Activated naive CD8-positive, alpha-beta T cell treated with anti-CD3 and anti-CD28 coated beads for 36 hours (primary cell): ENCODE measurements at places on chromosomes 6 and 20.

DNA sequence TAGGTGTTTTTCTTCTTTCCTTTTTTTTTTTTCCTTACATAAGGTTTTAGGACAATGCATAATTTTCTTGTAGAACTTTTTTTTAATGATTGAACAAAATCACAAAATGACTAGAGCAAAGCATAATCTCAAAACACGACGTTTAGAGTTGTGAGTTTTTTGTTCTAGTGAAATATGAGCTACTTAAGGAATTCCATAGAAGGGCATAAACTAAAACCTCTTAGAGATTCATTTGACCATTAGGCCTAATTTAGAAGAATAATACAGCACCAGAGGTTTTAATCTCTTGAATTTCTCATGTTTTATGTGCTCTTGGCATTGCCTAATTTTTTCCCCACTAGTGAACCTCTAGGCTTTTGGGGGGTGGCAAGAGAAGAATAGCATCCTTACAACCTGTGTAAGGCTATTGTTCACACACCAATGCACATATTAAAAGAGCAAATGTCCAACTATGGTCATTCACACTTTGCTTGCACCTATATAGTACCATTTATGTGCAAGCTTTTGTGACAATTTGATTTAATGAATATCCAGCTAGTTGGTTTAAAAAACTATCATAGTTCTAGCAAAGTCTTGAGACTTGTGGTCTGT is 44.6 kb downstream of the HMGN3 start:
- DNase-seq = no peak

DNA sequence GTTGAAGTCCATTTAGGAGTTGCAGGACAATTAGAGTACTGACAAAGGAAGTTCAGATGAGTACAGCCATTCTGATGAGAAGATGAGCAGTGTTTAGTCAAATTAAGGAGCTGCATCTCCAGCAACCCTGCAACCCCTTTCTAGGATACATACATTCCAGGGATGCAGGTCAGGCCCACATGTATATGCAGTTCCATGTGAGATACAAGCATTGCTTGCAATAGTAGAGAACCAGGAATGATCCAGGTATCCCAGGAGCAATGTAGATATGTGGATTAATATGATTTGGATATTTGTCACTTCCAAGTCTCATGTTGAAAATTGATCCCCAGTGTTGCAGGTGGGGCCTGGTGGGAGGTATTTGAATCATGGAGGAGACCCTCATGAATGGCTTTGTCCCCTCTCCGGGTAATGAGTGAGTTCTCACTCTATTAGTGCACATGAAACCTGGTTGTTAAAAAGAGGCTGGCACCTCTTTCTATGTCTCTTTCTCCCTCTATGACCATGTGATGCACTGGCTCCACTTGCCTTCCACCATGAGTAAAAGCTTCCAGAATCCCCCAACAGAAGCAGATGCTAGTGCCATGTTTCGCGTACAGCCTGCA is 6.4 kb downstream of the HLA-DPA1 start:
- no peak for DNase-seq

GRCh38 chr6:163404825-163405265 is 9.7 kb upstream of the QKI start:
- no peak for DNase-seq

DNA sequence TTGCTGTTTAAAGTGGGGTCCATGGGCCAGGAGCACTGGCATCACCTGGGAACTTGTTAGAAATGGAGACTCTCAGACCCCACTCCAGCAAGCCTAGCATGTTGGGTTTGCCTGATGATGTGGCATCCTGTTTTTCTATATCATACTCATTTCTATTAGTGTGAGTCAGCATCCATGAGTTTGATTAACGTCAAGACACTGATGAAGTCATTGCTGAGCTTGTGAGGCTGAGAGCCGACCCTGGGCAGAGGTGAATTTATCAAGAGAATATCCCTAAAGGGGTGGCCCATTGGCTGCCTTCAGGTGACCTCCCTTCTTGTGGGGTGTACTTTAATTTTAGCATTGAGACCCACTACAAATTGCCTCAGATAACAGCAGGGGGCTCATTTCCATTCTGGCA is 43.4 kb upstream of the RNF144B start:
- DNase-seq = no peak

GRCh38 chr6:56652994-56653393 is 10.3 kb upstream of the DST start:
- DNase-seq = no peak

- DNase-seq = no peak
Observed at GRCh38 chr6:164230259-164230658, 815.7 kb downstream of the QKI start.

DNA sequence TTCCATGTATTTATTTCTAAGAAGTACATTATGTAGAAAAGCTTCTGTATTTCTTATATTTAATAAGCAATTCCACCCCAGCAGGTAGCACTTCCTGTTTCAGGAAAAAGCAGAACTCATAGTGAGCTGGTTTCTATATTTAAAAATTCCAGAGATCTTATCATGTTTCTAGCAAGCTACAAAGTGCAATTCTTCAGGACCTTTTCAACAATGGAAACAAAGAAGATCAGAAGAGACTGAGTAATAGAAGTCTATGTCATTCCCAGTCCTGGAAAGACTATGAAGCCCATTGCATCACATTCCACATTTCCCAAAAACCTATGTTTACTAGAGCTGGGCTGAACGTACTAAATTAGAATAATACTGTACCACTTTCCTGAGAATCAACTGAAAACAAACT is 302.6 kb upstream of the NRSN1 start:
- DNase-seq = no peak

DNA sequence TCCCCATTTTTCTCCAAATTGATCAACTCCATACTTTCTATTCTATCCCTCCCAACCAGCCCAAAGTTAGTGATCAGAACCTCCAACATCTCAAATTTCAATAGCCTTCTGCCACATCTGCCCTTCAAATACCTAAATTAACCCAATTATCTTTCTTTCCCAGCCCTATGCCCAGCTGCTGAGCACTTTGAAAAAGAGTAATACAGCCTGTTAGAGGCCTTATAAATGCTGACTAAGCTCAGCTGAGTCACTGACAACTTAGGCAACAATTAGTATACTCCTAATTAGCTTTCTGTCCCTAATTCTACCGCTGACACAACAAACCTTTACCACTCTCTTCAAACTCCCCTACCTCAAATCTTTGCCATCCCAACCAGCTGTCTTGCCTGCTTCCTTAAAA is 23.5 kb downstream of the RUNX2 start:
- DNase-seq = no peak

- no peak for DNase-seq
Observed at GRCh38 chr6:33758815-33759216, 12.1 kb upstream of the IP6K3 start.

GRCh38 chr6:108742041-108742440 is 106.2 kb upstream of the ARMC2 start:
- DNase-seq = no peak

DNA sequence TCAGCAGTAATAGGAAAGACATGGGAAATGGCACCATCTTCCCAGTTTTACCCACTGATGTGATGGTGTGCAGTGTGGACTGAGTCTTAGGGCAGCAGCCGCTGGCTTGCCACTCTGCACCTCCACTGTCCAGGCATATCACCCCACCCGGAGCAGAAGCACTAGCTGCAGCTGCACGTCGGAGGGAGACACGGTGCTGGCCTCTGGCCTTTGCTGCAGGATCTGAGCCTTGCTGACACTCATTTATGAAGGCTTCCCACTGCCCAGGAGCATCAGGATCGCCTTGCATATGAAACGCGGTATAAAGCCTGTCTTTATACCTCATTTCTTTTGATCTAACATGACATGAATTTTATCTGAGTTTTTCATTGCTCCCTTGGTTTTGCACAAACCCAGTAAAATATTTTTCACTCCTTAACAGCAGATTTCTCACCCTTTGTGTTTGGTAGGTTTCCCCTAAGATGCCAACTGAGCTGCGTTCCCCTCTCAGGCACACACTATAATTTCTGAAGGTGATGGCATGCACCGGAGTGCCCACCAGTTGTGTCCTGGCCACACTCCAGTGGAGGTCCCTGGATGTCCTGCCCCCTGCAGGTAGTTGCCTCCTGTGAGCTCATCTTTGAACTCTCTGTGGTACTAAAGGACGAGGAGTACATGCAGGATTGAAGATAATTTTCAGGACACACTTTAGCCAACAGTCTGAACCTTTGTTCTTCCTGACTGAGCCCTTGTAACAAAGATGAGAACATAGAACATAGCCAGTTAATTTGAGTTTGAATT is 9.0 kb upstream of the EXOC2 start:
- no peak for DNase-seq

DNA sequence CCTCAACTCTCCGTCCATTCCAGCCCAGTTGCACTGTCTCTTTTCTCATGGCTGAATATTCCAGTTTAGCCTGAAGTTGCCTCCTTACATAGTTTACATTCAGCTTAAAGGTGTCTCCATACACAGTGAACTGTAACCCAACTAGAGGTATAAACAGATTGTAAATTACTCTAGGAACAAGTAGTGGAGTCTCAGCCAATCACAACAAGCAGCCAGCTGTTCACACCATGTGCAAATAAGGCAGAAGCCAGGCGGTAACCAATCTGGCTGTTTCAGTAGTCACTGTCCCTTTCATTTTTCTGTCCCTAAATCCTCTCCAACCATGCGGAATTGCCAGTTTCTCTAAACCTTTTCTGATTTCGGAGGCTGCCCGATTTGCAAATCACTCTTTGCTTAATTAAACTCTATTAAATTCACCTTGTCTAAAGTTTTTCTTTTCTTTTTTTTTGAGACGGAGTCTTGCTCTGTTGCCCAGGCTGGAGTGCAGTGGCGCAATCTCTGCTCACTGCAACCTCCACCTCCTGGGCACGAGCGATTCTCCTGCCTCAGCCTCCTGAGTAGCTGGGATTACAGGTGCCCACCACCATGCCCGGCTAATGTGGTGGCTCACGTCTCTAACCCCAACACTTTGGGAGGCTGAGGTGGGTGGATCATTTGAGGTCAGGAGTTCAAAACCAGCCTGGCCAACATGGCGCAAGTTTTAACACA is 37.6 kb upstream of the GFOD1 start:
- DNase-seq = no peak

DNA sequence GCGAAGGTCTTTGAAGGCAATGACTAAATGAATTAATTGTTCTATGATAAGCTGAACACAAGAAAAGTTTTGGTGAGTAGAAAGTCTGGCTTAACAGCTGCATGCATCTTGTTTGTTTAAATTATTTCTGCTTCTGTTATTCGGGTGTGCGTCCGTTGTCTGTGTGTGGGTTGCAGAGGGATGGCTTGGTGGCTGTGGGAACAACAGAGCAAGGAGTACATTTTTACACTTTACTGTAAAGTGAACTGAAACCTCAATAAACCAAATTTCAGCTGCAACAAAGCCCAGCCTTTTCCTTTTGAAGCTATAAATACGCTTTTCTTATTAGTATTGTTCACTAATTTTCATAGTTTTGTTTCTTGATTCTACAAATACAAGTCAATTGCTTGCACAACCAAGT is 3.5 kb upstream of the LAMP5 start:
- DNase-seq = no peak

DNA sequence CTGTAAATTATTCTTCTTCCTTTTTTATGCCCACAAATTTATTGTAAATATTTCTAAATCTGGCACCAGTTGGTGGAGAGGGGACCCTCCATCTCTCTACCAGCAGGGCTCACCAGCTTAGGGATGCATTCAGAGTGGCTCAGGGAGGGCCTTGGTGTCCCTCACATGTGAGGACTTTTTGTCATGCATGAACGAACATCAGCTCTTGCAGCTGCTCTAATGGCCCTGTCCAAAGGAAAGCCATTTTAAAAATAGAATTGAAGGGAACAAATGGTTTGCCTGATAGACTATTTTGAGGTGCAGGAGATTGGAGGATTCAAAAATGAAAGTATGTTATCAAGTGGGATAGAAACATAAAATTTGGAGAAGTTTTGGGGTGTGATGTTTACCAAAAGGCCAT is 37.5 kb upstream of the KLHL31 start:
- no peak for DNase-seq

DNA sequence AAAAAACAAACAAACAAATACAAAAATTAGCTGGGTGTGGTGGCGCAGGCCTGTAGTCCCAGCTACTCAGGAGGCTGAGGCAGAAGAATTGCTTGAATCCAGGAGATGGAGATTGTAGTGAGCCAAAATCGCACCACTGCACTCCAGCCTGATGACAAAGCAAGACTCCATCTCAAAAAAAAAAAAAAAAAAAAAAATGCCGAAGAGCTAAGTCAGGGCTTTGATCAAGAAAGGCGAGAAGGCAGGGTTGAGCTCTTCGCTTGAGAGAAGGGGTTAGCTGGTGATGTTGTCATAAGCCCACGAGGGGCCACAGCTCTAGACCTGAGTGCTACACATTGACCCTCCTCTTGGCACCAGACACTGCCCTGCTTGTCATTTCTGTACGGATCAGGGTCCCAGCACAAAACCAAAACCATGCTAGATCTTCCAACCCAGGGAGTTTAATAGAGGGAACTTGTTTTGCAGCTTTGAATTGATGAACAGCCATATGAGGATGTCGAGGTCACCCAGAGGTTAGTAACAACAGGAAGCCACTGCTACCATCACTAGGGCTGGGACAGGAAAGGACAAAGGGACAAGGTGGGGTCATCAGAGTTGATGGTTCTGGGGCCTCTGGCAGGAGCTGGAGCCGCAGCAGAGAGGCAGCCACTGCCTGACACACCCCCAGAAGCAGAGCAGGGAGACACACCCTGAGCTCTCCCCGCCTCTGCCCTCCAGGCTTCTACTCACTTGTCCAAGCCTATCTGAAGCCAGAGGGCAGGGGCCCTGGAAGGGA is 122.7 kb downstream of the SNX5 start:
- no peak for DNase-seq

DNA sequence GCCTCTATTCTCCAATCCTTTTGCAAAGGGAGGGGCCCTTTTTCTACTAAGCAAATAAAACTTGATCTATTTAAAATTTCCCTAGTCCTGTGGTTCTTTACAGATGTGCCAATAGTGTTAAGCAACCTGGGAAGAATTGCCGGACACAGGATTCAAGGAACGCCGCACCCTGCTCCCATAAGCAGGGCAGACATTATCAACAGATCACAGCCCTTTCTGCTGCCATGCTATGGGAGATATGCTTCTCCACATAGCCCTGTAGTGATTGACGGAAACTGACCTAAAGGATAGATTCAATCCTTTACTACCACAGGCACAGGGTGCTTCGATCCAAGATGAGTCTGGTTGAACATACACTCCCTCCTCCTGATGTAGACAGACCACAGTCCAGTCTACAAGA is 118.4 kb upstream of the TRAF3IP2 start:
- DNase-seq = no peak

DNA sequence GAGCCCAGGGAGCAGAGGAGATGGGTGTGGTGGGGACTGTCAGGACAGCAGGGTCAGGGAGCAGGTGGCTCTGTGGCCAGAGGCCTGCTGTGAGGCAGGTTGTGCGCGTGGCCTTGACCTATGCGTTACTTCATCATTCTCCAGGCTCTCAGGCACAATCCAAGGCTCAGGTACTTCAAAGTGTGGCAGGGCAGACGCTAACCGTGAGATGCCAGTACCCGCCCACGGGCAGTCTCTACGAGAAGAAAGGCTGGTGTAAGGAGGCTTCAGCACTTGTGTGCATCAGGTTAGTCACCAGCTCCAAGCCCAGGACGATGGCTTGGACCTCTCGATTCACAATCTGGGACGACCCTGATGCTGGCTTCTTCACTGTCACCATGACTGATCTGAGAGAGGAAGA is 535 bp downstream of the NCR2 start:
- no peak for DNase-seq

GRCh38 chr20:62624325-62624690 is 18.0 kb upstream of the SLCO4A1 start:
- DNase-seq = peak; percentile 42

- no peak for DNase-seq
Observed at GRCh38 chr6:130252527-130253237, 29.9 kb upstream of the SAMD3 start.
